ENCODE measurements at places on chromosomes 12 and 14.

- DNase-seq = no peak
Observed at GRCh38 chr12:117564881-117565280, 203.5 kb upstream of the NOS1 start.

DNA sequence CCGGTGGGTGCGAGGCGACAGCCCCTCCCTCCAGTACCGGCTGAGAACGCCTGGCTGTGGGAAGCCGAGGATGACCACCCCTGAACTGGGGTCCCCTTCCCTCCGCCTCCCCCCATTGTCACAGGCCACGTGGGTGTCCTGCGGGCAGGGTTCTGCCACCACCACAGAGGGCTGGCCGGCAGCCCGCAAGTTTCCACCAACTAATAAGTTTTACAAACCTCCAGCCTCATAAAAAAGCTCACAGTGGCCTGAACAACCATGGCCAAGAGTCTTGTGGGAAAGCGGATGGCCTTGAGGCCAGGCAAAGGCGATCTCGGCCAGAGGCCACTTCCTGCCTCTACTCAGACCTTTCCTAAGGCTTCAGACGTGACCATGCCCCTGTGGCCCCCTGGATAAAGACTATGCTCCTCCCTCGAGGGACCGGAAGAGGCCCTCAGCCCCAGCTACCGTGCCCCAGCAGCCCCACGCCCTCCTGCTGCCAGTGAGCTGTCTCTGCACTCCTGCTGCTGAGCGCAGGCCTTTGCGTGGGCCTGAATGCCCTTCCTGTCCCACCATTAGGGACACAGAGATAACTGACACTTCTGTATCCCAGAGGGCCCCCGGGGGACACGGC, 46.1 kb upstream of the DLK1 start:
- DNase-seq = no peak

GRCh38 chr14:63993992-63994391, 141.2 kb downstream of the SYNE2 start:
- DNase-seq = no peak

DNA sequence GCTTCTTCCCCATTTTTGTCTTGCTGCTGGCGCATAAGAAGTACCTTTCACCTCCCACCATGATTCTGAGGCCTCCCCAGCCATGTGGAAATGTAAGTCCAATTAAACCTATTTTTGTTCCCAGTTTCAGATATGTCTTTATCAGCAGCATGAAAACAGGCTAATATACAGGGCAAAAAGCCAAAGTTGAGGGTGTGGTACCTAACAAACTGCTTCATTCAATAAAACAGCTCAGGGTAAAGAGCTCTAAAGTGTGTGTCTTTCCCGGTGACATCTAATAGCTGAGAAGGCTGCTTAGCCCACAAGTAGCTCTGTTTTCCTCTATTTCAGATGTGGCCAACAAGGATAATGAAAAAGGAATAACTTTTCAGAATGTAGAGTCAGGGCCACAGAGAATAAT, 76.7 kb upstream of the SLC8A3 start:
- DNase-seq = no peak

GRCh38 chr14:91417983-91418386, 365 bp upstream of the CCDC88C start:
- no peak for DNase-seq

DNA sequence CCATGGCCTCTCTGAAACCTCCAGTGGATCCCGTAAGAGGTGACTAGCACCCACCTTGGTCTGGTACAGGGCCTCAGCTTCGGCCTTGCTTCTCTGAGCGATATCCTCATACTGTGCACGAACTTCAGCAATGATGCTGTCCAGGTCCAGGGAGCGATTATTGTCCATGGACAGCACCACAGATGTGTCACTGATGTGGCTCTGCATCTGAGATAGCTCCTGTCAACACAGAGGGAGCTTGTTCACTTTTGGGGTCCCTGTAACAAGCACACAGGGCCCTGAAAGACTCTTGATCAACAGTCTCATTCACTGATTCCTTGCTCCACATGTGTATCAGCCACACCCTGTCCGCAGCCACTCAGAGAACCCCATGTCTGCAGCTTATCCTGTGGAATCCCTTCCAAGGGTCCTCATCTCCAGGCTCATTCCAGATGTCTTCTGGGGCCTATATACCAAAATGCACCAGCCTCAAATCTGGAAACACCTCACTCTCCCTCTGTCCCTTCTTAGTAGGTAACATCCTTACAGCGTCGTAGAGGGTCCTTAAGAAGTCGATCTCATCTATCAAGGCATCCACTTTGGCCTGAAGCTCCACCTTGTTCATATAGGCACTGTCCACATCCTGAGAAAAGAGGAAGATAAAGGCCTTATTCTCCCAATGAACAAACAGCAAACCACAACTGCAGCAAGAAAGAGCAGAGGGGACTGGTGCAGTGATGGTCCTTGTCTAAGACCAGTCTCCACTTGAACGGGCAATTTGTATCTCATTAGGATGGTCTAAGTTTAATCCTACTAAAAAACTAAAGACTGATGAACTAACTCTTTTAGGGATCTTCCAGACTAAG, 3.5 kb downstream of the KRT3 start:
- DNase-seq = no peak

DNA sequence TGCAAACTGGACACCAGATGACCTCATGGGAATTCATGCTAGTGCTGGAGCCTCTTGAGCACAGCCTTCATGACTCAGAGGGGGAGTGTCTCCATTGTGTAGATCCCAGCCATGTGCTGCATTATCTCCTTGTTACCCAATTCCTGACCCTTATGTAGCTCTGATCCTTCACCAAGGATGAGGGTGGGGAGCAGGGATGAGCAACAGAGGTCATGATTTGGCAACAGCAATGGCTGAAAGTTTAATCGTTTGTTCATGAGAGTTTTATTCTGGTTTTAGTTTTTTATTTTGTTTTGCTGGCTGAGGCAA, 9.5 kb upstream of the BDKRB1 start:
- DNase-seq = no peak

- DNase-seq = no peak
Observed at GRCh38 chr12:51922762-51923505, 15.6 kb downstream of the ACVRL1 start.

GRCh38 chr12:117134059-117134458, 34.8 kb upstream of the TESC start:
- no peak for DNase-seq

- DNase-seq = no peak
Observed at GRCh38 chr14:103559766-103560165, 2.7 kb downstream of the BAG5 start.

GRCh38 chr14:87067591-87067990, 925.4 kb downstream of the GALC start:
- no peak for DNase-seq

DNA sequence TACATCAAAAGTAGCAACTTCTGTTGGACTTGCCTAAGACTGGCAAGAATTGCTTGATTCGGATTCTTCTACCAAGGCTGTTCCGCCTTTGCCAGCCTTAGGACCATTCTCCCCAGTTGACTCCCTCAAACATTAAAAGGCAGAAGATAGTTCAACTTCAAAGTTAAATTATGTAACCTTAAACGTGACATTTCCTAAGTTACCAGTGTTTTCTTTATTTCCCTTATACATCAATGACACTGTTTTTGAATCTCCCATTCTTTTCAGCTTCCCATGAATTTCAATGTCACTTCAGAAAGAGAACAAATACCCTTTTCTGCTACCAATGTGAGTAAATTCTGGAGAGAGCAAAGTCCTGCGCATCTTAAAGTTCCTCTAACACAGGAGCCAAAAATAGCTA, 25.2 kb downstream of the CAPRIN2 start:
- no peak for DNase-seq

DNA sequence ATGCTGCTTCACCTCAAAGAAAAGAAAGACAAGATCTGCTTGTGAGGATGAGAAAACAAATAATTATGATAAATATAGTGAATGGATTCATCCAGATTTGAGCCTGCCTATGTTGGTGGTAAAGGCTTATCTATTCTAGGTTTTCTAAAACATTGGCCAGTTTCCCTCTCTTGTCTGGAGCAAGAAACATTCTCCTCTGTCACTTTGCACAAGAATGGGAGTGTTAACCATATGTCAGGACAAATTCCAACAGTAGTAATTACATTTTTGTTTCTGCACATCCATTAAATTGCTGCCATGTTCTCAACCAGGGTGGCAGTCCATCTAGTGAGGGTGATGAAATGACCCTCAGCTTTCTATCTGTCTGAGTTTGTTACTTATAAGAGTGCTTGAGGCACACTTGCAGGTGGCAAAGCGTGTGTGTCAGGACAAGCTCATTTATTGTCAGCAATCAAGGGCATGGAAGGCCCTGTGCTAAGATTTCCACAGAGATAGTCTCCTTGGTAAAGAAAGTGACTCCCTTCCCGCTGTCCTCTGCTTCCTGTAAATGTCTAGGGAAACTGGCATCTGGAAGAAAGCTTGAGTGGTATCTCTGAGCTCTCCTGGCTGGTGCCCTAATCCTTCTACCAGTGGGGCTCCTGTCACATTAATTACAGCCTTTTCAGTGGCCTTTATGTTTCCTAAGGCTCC, 502.1 kb upstream of the FLRT2 start:
- DNase-seq = no peak

- DNase-seq = no peak
Observed at GRCh38 chr12:15535352-15535781, 213.1 kb downstream of the PTPRO start.

DNA sequence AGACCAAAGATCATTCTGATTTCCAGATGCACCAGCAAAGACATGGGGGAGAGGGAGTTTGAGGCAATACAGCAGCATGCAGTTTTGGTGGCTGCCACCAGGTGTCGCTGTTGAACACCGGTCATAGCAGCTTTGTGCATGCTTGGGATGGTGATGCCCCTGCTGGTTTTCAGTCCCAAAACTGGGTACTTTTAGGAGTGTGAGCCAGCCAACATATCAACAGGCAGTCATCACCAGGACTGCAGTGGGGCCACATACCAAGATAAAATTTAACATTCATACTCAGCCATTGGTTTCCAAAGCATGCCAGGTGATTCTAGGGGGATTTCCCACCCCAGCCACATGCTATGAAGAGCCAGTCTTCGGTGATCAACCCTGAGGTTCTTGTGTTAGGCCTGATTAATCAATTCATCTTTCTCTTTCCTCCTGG, 64.2 kb downstream of the PHETA1 start:
- no peak for DNase-seq

GRCh38 chr14:93073358-93073707, 42.4 kb downstream of the ITPK1 start:
- no peak for DNase-seq

DNA sequence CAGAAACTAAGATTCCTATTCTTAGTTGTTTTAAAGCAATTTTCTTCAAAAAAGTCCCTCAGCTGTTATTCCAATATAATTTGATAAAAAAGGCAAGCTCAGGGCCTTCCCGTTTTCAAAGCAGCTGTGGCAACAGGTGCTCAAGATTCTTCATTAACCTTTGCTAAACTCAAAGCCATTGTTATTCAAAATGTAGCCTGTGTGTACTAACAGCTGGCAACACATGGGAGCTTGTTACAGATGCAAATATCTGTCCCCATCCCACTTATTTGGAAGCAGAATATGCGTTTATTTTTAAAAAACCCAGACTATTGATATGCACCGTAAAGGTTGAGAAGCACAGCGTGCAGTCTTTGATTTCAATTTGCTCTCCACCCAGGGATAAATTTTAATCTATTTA, 210.4 kb upstream of the SYT10 start:
- DNase-seq = no peak

DNA sequence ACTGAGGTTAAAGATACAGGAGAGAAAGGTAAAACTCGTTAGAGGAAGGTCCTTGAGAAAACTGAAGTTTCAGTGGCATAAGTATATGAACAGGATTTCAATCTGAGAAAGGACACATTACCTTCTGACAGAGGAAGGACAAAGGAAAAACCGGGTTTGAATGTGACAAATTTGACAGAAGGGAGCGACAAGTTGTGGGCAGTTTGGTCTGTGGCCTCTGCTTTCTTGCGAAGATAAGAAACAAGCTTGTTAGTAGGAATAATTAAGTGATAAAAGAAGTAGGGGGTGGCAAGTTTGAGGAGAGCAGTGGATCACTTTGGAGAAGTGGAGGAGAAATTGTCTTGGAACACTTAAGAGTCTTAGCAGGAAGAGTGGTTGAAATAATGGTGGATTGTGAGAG, 5.1 kb downstream of the MON2 start:
- no peak for DNase-seq

DNA sequence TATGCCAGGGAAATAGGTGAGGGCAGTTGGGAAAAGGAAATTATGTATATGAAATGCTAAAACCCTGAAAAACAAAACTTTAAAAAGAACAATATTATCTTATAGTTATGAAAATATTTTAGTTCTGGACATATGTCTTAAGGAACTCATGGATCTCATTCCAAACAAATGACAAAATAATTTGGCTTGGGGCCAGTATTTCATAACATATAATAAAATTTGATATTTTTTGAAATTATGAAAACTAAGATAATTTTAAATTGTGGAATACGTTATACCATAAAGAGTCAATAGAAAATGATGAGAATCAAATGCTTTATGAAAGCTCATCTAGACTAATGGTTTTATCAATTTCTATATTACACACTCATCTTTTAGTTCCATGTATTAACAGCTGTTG, 173.8 kb upstream of the DCN start:
- DNase-seq = no peak

GRCh38 chr12:99959549-99960170, 25.1 kb downstream of the ANKS1B start:
- DNase-seq = no peak

DNA sequence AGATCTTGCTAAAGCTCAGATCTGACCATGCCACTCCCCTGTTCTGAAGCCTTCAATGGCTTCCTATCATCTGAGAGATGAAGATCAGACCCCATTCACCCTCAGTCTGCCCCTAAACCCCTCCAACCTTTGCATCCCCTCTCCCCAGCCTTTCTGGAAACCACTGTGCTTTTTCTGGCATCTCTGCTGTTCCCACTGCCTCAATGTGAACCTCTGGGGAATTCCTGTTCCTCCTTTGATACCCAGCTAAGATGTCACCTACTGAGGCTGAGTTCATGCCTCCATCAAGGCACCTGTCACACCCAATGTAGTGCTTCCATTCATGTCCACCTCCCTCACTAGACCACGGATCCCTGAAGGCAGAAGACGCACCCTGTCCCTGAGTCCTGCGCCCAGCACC, 19.3 kb downstream of the CYP46A1 start:
- DNase-seq = no peak

- no peak for DNase-seq
Observed at GRCh38 chr14:31978423-31978822, 98.7 kb upstream of the ARHGAP5 start.

DNA sequence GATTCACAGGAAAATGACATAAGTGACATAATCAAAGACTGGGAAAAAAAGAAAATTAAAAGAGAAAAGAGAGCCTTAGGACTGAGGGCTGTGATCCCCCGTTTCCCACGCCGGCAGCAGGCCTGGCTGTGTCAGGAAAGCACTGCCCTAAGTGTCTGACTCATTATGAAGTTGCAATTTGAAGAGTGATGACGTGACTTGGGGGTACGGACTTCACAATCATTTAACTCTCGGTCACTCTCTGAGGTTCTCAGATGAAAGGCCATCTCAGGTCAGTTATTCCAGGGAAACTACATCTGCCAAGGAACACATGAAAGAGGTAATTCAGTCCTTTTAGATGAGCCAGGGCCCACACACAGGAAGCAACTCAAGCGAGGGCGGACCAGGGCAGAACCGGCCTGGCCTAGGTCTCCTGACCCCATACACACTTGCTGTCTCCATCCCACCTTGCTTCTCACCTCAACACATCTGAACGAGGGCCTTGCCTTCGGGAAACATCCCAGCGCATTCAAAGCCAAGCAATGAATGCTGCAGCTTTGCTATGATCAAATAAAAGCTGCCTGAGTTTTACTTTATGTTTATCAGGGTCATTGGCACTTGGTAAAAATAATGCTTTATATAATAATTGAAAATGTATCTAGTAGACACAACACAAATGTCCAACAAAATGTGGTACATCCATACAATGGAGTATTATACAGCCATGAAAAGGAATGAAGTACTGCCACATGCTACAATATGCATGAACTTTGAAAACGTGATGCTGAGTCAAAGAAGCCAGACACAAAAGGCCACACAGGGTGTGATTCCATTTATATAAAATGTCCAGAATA, 2.7 kb downstream of the SSH1 start:
- DNase-seq = no peak

All from D721Med (cell line).